ENCODE measurements at places on chromosomes 3 and 15.

GRCh38 chr3:46539443-46540005 lies 26.6 kb downstream of the LRRC2 start:
- no peak for DNase-seq

GRCh38 chr3:185716436-185717108 lies 108.3 kb downstream of the IGF2BP2 start:
- DNase-seq, result no peak

DNA sequence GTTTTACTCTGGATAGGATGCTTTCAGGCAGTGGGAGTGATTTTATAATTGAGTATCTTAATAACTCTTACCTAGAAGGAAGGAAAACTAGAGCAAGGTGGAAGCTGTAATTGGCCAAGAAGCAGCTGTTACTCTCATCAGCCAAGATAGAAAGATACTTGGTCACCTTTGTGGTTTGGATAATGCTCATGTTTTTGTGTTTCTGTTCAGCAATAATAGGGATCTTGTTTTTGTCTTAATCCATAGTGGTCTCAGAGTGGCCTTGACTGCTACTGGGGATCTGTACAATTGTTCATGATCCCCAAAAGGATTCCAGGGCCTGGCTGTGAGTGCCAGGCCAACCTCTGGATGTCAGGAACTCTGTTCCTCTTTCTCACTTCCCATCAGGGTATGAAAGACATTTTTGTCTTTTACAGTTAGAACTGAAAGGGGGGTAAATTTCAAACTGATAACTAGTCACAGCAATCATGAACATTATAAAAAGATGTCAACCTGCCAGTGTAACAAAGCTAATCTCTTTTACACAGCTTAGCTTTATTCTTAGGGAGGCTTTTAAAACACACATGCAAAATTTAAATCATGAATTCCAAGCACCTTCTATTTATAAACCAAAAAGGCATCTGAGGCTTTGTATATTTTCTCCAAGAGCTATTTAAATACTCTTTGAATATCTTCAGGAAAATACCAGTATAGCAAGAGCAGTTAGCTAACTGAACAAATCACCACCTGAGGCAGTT lies 6.0 kb downstream of the UBL7 start:
- DNase-seq, result no peak

GRCh38 chr15:76140074-76140464 lies 80.3 kb downstream of the TMEM266 start:
- no peak for DNase-seq

DNA sequence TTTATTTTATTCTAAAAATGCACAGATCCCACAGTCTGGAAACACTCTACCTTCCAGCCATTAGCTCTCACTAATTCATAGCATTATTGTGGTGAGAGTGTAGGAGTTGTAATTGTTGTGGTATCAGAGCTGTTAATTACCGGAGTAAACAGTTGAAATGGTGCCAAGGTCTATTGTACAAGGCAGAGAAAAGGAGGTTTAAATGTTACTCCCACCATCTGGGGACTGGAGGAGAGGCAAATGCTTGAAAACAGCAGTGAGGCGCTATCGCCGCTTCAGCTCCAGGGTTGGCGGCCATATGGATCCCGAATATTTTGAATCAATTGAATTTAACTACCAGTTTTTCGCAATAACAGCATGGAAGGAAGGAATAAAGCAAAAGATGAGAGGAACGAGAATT lies 113.1 kb upstream of the C15orf61 start:
- no peak for DNase-seq

DNA sequence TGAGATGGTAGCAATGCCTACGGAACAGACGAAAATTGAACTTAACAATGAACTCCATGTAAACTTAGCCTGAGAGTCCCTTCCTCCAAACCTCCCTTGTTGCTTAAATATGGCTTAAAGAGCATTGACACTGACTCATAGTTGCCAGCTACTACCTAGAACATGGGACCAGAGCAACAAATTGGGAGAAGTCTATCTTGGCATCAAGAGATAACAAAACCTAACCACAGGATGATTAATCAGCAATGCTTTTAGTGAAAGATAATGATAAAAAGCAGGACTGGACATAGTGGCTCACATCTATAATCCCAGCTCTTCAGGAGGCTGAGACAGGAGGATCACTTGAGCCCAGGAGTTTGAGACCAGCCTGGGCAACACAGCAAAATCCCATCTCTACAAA lies 117.8 kb upstream of the MNS1 start:
- no peak for DNase-seq

DNA sequence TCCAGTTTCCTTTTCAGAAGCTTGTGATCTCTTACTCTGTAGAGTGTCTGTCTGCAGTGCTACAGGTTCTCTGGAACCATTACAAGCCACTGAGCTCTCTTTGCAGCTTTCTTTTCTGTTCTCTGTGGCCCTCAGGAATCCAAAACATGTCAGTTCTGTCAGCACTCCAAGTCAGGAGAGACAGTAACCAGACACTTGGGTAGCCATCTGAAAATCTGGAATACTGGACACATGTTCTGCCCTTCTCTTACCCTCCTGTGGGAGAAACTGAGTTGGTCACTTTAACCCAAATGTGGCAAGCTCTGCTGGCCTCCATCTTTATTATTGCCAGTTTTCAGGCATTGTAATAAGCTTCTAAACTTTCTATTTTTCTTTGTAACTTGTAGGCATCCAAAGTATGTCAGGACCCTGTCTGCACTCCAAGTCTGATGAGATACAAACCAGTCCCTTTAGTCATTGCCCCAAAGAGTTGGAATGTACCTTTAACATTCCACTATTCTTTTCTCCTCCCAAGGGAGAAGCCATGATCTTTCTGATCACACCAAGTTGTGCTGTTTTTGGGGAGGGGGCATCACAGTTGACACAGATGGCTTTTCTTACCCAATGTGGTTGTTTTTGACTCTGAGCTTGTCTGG lies 183.7 kb downstream of the DPH6 start:
- DNase-seq, result no peak

DNA sequence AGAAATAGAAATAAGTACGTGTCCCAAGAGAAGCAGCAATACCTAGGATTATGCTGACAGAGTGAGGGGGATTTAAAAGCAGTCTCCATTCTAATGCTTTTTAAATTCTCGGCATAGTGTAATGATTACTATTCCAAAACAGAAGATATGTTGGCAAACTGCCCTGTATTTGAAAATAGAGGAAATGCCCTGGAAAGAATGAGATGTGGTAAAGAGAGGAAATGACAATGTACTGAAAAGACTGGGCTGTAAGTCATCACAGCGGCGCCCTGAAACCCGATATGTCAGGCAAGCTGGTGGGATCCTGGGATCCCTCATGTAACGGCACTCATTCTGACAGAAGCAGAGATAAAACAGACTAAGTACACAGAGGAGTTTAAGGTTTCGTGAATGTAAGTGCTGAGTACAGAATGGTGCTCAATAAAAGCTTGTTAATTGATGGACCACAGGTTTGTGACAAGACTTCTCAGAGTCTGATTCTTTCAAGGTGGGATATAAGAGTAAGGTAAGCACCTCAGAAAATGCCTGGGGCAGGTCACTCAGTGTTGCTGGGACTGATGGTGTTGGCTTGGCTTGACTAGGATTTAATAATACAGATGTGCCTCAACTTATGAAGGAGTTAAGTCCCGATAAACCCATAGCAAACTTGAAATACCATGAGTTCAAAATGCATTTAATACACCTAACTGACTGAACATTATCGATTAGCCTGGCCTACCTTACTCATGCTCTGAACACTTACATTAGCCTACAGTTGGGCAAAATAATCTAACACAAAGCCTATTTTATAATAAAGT lies 91.4 kb downstream of the NFKBIZ start:
- peak; percentile 31 for DNase-seq

- DNase-seq, result no peak
Measured at GRCh38 chr15:33844597-33844996, 123.7 kb upstream of the CHRM5 start.

GRCh38 chr15:62935300-62936081 lies 107.1 kb upstream of the TPM1 start:
- DNase-seq, result no peak

- no peak for DNase-seq
Measured at GRCh38 chr15:94611656-94612055, 380.3 kb downstream of the MCTP2 start.

DNA sequence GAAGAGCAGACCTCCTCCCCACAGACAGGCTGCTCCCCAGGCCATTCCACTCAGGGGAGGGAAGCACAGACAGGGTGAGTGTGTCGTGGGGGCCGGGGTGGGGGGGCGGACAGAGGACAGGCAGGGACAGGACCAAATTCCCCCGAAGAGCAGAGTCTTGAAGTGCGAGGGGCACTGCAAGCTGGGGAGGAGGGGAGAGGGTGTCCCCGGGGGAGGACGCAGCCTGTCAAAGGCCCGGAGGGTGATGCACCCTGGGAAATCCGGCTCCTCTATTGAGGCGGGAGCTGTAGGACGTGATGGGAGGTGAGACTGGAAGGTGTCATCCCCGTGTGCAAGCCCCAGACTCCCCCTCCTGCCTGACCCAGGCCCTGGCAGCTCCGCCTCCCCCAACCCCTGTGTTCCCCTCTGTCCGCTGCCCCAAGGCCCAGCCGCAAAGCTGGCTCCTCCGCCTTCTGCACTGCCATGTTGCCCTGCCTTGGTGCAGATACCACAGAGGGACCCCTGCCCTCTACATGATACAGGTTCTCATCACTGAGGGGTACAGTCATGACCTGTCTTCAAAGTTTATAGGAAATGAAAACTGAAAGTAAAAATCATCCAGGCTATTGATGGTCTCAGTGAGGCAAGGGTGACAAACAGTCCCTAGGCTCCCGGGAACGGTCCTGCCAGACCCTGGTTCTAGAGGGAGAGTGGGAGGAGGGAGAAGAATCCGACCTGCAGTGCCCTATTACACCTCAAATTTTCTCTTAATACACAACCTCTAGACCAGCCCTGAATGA lies 76.3 kb upstream of the IQSEC1 start:
- DNase-seq, result no peak

GRCh38 chr15:59553879-59554735 lies 57.5 kb upstream of the GCNT3 start:
- no peak for DNase-seq

DNA sequence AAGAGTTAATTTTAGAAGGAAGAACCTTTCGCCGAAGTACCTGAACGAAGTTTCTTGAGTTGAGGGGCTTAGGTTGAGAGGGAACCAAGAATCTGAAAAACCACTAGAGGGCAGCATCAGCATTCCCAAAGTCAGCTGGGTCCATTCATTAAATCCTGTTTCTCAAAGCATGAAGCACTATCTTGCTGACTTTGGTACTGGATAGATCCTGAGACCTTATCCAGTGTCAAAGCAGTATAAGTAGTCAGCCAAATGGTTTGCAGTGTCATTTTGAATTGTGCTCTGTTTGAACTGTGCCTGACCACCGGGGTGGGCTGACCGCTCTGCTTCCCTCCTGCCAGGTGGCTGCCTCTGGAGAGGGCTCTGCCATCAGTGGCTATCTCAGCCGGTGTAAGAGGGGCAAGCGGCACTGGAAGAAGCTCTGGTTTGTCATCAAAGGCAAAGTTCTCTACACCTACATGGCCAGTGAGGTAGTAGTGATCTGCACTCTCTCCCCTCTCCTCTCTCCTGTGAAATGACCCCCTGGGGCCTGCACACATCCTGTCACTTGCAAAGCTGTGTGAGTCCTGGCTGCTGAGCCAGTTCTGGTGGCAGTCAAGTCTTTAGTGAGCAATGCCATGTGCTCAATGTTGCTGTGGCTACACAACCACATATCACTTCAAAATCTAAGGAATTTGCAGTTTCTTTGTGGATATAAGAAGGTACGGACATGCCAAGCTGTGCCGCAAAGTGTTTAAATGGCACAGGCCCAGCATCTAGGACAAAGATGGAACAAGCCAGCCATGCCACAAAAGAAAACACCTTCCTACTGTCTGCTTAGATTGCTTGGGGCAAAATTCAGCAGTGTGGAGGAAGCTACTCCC lies 21.4 kb upstream of the NR2C2 start:
- DNase-seq, result peak; percentile 68

- DNase-seq, result no peak
Measured at GRCh38 chr3:25027650-25028049, 400.4 kb upstream of the RARB start.

DNA sequence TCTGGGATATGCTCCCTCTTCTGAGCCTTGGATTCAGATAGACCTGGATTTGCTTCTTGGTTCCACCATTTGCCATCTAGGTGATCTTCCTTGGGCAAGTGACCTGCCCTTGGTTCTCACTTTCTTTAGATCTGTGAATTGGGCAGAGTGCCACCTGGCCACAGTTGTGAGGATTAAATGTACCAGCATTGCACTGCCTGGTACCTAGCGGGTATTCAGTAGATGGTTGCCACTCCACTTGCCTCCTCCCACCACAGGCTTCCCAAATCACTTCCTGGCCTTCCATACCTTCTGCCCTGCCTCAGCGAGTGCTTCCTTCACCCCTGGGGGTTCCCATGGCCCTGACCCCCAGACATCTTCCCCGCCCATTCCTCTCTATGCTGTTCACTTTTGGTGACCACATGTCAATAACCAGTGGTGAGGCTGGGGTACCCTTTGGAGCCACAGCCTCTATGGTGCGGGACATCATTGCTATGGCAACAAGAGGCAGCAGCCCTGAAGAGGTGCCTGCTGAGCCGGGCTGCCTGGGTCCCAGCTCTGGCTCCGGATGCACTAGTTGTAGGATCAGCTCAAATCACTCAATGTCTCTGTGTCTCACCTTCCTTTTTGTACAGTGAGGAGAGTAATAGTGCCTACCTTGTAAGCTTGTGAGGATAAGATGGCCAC lies 40.5 kb downstream of the CMTM7 start:
- no peak for DNase-seq

GRCh38 chr3:100776746-100777145 lies 67.5 kb downstream of the TFG start:
- no peak for DNase-seq

- DNase-seq, result no peak
Measured at GRCh38 chr15:98889930-98890695, 117.5 kb downstream of the PGPEP1L start.

GRCh38 chr3:193744048-193744821 lies 151.2 kb downstream of the OPA1 start:
- no peak for DNase-seq

- DNase-seq, result no peak
Measured at GRCh38 chr3:139574026-139574947, 34.7 kb upstream of the RBP1 start.

GRCh38 chr3:131738095-131738494 lies 235.3 kb upstream of the MRPL3 start:
- no peak for DNase-seq

DNA sequence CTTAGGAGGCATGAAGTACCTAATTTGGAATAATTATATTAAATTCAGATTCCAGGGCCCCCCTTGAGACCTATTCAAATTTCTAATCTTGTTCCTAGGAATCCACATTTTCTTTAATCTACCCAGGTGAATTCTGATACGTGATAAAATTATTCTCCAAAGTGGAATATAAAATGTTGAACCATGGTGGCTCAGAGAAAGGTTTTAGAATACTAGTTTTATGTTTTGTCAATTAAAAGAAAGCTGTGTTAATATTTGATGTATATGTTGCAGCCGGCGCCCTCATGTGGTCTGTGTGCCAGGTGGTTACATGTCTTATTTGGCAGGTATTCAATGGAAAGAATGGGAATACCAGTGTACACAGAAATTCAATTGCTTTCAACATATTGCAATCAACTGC lies 321.8 kb downstream of the FEZF2 start:
- peak; percentile 16 for DNase-seq
